Esophagus squamous epithelium (tissue), 5 donors: ENCODE measurements at places on chromosomes 3 and 15. TPM values are rescaled to one million over a fixed set of nuclear protein-coding genes. Genes with fewer than 3 reads are reported as not detected.

Gene TMOD2
- total RNA-seq = 9.0 TPM

DNA sequence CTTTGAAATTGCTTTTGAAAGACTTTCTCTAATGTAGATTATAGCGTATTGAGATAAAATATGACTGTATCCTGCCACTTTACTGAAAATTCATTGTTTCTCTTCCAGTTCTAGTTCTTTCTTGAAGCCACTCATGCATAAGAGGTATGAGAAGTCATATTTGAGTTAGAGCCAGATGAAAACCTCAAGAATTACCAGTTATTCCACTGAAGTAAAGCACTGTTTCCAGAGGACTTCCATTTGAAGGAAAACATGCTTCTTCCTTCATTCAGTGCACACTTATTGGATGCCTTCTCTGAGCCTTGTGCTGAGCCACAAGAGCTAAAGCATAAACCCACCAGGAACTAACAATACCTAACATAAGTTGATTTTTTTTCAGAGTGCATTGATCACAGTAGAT lies 513.4 kb downstream of the ZNF385D start:
- H3K4me3 ChIP-seq = no peak overlapping the region
- H3K4me1 ChIP-seq = no peaks in the 10 kb centered on the region
- no peak for DNase-seq
- H3K27ac ChIP-seq = no peak overlapping the region
- no peaks in the 10 kb centered on the region for H3K27me3 ChIP-seq
- no peaks in the 10 kb centered on the region for H3K36me3 ChIP-seq

Gene GASK1A
- 3.2 TPM for total RNA-seq

Gene DUOXA2
- 6.3 TPM for total RNA-seq

DNA sequence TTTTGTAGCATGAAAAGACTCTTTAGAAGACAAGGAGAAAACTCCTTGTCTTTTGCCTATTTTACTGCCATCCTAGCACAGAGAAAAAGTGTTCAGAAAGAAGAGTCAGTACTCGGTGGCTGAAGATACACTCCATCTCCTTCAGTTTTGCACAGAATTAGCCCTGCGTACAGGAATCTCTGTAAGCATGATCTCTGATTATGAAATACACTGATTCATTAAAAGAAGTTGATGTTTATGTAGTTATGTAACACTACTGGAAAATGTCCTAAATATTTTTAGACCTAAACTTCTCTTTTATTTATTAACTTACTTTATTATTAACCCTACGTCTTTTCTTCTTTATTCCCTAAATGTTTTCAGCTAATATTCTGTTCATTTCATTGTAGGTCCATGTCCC lies 138.4 kb downstream of the LEKR1 start:
- H3K4me3 ChIP-seq = no peak overlapping the region
- H3K27me3 ChIP-seq = no peaks in the 10 kb centered on the region
- H3K4me1 ChIP-seq = no peaks in the 10 kb centered on the region
- H3K27ac ChIP-seq = no peak overlapping the region
- H3K36me3 ChIP-seq = no peaks in the 10 kb centered on the region
- DNase-seq = no peak

DNA sequence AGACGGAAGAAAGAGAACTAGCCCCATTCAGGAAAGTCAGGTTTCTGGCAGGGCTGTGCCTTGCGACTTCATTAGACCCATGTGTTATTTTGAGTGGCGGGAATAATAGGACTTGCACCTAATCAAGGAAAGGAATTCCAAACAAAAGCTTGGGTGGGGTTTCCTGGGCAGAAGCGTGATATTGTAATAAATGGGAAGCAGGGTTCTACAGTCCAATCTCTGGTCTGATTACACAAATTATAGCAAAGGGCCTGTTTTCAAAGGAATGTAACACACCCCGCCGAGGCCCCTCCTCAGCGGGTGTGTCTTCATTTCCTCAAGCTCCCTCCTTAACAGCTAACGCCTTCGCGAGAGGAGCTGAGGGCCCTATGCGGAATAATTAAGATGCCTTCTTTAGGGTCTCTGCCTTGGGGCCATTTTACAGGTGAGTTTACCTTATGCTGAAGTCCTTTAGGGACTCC lies 396.0 kb upstream of the C2CD4B start:
- no peak for DNase-seq
- H3K4me3 ChIP-seq = peak overlapping the region; percentile 17
- H3K4me1 ChIP-seq = peaks cover 23% of the 10 kb centered on the region

Gene PTPRG
- 16.4 TPM for total RNA-seq

DNA sequence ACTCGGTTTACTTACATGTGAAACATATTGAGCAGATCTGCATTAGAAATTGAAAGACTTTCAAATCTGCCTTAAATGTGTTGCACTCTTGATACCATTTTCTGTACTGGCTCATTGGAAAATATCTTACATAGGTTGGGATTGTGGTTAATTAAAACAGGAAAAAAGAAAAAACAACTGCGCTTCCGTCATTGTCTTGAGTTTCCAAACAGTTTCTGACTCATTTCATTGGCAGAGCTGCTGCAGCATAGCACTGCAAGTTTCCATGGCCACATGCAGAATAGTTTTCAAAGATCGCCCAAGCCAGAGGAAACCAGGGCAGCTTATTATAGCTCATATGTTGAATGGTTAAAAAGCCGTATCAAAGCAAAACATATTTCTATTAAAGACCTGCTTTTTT lies 446.6 kb upstream of the BCHE start:
- H3K27me3 ChIP-seq = no peaks in the 10 kb centered on the region
- H3K4me3 ChIP-seq = no peak overlapping the region
- H3K36me3 ChIP-seq = no peaks in the 10 kb centered on the region
- no peak overlapping the region for H3K27ac ChIP-seq
- no peaks in the 10 kb centered on the region for H3K4me1 ChIP-seq
- no peak for DNase-seq

- no peak overlapping the region for H3K4me3 ChIP-seq
- H3K27me3 ChIP-seq = no peaks in the 10 kb centered on the region
- no peaks in the 10 kb centered on the region for H3K4me1 ChIP-seq
- no peak for DNase-seq
- no peaks in the 10 kb centered on the region for H3K36me3 ChIP-seq
Observed at GRCh38 chr15:92155934-92156333, 237.7 kb upstream of the ST8SIA2 start.

DNA sequence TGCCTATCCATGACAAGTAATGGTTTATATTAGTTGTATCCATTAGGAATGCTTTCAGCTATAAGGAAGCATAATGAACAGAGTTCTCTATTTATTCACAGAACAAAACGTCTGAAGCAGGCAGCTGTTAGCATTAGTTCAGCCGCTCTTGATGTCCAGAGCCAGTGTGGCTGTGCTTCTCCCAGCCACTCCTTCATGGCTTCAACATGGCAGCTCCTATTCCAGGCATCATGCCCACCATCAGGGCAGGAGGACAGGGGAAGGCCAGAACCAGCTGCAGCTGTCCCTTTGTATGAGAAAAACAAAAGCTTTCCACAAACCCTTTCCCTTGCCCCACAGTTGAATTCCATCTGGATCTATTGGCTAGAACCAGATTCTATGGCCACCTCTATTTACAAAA lies 12.9 kb upstream of the SNRK start:
- DNase-seq = no peak
- no peaks in the 10 kb centered on the region for H3K4me1 ChIP-seq
- no peaks in the 10 kb centered on the region for H3K36me3 ChIP-seq
- H3K4me3 ChIP-seq = no peak overlapping the region

DNA sequence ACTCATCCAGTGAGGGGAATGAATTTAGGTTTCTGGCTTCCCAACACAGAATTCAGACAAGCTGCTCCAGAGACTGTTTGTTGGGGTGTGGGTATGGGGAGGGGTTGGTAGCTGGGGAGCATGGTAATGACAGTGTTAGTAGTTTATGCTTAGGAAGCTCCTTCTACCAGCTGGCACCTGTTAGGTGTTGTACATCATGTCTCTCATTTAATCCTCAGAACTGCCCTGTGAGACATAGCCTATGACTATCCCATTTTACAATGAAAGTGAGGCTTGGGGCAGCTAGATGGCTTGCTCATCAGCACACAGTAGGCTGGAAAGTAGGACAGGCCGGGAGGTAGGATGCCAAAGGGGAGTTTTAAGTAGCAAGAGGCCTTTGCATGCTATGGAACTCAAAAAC lies 2.5 kb downstream of the EIF4E3 start:
- H3K27me3 ChIP-seq = no peaks in the 10 kb centered on the region
- no peak overlapping the region for H3K4me3 ChIP-seq
- no peaks in the 10 kb centered on the region for H3K36me3 ChIP-seq
- no peak for DNase-seq
- H3K27ac ChIP-seq = no peak overlapping the region
